Smooth muscle cell of the brain vasculature (primary cell): ENCODE measurements at places on chromosomes 16 and 17.

- no peak for DNase-seq
These were observed 165.0 kb upstream of the ELAC2 start for GRCh38 chr17:13182854-13183253.

- no peak for DNase-seq
These were observed at the start of gene HNF1B for GRCh38 chr17:37744961-37745800. TSS of gene HNF1B (minus strand) at chr17:37745059. CDS start at chr17:37744884, 175 bp downstream.

DNA sequence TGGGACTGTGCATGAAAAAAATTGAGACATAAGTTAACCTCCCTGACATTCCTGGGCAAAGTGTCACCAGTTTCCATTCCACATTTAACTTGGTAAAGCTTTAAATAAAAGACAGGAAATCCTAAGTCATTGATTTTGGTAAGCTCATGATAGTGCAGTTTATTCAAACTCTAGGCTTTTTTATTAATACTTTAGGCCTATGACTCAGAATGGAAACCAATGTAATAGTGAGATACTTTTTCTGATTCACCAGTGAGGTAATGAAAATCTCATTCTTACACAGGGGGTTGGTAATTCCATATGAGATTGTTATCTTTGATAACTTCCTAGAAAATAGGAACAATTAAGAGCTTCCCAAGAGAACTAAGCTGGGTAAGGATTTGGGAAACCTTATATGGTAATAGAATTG is 91.1 kb downstream of the NLK start:
- DNase-seq, result no peak

- DNase-seq, result no peak
These were observed 4.1 kb upstream of the LITAFD start for GRCh38 chr16:8877894-8878522.

DNA sequence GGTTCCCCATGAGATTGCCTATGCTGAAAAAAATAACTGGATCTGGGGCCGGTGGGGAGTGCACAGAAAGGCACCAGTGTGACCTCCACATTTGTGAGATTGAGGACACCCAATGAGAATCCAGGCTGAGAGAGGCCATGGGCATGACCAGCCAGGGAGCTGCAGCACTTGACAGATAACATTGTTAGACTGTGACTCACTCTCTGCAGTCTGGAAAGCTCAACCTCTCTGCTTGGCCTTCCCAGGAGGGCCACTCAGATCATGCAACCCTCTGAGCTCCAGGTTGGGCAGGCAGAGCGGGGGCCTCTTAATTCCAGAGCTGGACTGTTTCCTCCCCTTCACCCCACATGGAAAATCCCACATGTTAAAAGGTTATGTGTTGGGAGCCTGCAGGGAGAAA is 30.1 kb downstream of the FZD2 start:
- no peak for DNase-seq

DNA sequence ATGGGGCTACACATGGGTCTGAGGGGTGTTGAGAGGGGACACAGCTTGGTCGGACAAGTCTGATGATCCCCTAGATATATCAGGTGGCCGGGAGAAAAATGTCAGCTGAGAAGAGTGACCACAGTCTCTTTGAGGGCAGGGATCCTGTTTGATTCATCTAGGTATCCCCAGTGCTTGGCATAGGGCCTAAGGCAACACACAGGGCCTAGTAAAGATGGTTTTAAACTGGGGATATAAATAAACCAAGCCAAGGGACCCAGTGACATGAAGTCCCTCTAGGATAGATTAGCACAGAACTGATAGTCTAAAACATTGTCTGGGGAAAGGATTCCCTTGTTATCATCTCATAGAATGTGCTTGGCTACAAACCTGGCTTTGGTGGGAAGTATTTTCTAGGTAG is 1.4 kb downstream of the ERCC4 start:
- DNase-seq, result no peak

GRCh38 chr16:8919089-8919933 is 37.2 kb downstream of the LITAFD start:
- no peak for DNase-seq

- DNase-seq, result no peak
These were observed 277.4 kb upstream of the XYLT1 start for GRCh38 chr16:17748044-17748719.

DNA sequence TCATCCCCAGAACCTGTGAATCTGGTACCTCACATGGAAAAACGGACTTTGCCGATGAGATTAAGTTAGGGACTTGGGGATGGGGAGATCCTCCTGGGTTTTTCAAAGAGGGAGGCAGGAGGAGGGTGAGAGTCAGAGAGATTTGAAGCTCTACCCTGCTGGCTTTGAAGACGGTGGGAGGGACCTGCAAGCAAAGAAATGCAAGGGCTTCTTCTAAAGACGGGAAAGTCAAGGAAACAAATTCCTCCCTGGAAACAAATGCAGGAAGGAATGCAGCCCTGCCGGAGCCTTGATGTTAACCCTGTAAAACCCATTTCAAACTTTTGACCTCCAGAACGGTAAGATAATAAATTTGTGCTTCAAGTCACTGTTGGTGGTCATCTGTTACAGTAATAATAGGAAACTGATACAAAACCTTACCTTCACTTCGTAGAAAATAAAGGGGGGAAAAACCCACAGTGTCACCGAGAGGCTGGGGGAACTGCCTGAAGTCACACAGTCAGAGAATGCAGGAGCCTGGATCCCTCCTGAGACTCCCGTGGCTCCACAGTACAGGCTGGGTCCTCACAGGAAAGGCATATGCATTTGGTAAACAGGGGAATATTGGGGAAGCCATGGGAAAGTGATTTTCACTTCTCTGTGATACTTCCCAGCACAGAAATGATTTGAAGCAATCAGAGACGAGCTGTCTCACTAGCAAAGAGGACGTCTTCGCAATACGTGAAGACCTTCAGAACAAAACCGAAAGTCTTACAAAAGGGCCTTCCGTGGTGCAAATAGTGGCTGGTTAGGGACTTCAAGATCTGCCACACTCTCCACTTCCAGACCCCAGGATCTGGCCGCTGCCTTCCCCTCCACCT is 58.9 kb upstream of the CLEC3A start:
- DNase-seq, result no peak

- DNase-seq, result no peak
These were observed 1.2 kb upstream of the ZKSCAN2 start for GRCh38 chr16:25258861-25259179.

DNA sequence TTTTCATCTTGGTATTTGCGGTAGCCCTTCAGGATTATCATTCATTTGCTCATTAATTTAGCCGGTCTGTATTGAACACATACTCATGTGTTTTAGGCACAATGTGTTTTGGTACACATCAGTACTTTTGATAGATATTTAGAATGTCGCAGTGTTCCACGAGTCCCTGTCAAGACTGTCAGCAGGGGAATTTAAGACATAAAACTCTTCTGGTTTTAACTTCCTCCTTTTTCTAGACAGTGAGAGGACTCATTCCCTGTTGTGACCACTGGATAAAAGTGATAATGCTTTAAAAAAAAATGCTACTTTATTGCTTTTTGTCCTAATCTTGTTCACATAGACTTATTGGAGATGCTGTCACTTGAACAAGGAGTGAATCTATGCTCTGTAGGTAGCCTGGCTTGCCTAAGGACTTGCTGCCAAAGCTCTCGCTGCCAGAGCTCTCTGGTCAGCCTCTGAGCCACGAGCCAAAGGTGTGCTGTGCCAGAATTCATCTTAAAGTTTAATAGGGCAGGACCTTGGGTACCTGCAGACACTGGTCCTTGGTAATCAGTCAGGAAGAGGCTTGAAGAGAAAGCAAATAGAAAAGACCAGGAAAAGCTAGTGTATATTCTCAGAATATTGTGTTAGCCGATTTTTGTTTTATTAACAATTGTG is 5.4 kb downstream of the DCAF7 start:
- DNase-seq, result no peak

GRCh38 chr17:36057911-36058310 is 6.2 kb upstream of the CCL18 start:
- no peak for DNase-seq

DNA sequence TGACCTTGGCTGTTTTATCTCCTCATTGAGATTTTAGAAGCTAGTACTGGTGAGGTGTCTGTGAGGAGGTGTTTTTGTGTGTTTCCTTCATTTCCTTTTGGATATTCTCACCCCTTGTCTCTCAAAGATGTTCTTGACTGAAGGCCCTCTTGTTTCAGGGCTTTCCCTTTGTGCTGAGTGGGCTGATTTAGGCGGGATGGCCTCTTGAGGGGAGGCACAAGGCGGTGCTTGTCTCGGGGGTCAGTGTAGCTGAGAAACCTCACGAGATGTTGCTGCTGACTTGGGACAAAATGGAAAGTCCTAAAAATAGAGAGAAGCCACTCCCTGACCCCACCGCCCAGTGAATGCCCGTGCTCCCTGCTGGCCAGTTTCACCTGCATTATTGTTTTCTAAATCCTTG is 14.2 kb downstream of the CRAMP1 start:
- no peak for DNase-seq

DNA sequence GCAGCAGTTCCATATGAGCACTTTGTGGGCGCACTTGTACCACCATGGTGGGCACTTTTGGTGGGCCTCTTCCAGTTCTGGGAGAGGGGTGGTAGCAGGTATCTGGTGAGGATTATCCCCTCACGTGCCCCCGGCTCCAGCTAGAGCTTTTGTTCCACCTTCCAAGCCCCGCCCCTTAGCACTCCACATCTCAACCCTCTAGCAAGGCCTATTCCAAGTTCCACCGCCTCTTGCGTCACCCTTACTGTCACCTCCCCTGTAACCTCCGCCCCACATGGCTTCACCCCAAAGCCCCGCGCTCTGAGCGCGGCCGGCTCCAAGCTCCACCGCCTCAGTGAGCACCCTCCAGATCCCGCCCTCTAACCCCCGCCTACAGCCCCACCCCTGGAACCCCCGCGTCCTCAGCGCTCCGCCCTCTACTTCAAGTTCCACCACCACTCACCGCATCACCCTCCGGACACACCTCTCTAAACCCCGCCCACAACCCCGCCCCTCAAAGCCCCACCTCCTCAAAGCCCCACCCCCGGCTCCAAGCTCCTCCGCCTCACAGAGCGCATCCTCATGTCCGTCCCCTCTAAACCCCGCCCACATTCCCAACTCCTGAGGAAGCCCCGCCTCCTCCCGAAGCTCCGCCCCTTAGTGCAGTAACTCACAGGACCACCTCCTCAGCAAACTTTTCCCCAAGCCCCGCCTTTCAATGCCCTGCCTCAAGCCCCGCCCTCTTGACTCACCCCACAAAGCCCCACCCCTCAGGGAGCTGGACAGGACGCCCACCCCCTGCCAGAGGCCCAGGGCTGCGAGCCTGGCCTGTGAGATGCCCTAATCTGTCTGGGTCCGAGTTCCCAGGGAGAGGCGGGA is 11.1 kb downstream of the SCN4A start:
- DNase-seq, result no peak

DNA sequence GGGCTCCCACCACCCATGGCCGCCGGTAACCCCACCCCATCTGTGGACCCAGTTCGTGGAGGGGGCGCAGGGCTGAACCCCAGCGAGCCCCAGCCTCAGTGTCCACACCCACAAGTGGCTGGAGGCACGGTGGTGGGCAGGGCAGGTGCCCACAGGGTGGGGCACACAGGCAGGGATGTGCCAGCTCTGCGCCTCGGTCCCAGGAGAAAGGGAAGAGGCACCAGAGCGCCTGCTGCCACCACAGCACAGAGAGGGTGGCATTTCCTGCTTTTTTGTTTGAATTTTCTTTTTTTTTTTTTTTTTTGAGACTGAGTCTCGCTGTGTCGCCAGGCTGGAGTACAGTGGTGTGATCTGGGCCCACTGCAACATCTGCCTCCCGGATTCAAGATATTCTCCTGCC is 19.0 kb downstream of the ZFPM1 start:
- no peak for DNase-seq

GRCh38 chr16:73996624-73997339 is 299.8 kb upstream of the PSMD7 start:
- DNase-seq, result no peak

DNA sequence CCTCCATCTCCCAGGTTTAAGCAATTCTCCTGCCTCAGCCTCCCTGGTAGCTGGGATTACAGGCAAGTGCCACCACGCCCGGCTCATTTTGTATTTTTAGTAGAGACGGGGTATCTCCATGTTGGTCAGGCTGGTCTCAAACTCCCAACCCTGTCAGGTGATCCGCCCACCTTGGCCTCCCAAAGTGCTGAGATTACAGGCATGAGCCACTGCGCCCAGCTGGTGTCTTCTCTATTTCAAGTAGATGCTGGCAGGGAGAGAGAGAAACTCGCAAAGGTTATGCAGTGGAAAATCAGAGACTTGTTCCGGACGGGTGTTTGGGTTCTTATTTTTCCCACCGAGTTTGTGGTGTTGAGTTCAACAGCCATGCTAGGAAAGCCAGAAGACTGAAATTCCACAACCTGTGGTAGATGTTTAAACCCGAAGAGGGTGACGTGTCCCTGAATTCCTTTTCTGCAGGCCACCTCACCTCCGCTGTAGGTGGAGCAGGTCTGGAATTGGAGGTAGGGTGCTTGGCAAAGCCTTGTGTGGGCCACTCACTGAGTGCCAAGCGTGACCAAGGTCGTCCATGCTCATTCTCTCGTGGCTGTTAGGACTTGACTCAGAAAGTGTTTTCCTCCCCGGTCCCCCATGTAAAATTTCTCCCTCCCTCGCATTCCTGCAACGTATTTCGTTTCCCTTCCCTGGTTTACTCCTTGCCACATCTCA is 7.3 kb upstream of the ZDHHC7 start:
- DNase-seq, result no peak

DNA sequence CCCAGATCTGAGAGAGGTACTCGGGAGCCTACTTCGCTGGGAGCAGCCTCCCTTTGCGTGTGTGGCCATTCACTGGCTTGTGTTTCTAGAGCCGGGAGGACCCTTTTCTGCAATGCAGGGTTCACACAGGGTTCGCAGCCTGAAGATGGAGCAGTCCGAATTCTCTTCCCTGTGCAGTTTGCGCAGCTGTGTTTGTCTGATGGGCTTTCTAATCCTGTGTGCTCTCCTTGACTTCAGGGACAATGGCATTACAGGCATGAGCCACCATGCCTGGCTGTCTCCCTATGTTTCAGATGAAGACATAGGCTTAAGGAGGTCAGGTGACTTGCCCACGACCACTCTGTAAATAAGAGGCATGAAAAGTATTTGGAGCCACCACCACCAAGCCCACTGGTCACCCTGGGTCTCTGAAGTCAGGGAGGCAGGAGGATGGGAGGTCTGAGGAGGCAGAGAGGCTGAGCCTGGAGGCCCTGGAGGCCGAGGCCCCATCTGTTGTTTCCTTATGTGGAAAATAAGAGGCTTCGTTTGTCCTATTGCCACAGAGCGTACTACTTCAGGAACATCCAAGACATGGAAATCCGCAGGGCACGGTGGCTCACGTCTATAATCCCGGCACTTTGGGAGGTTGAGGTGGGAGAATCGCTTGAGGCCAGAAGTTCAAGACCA is 5.0 kb upstream of the STH start:
- no peak for DNase-seq

GRCh38 chr17:64418506-64419339 is 28.1 kb upstream of the PECAM1 start:
- peak; percentile 29 for DNase-seq
